ENCODE measurements at places on chromosomes 7 and 10.

DNA sequence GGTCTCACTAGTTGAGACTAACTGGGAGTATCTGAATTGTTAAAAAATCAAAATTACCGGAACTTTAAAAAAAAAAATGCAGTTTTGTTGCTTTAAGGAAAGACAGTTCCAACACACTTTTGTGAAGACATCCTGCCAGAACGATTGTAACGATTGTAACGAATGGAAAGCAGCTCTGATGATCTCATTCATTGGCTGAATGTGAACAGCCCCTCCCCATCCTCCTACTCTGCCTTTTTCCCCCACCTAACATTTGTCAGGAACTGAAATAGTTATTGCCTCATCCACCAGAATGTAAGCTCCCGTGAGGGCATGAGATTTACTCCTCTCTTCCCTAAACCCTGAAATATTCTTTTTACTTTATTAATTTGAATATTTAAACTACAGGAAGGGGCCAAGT is 23.1 kb upstream of the ZC3HAV1L start:
- peak; percentile 55 for DNase-seq

DNA sequence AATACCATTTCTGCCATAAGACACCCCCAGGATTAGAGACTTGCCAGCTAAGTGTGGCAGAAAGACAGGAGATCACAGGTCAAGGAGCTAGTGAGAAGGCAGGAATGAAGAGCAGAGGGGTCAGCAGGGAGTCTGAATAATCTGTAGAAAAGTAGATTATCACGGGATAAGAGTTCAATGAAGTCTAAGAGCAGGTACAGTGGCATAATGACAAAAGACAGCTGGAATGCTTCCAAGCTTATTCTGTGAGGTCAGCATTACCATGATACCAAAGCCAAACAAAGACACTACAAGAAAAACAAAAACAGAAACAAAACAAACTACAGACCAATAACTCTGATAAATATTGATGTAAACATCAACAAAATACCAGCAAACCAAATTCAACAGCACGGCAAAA is 20.8 kb downstream of the PILRA start:
- no peak for DNase-seq

- no peak for DNase-seq
Measured at GRCh38 chr7:151115121-151115835, 29.0 kb downstream of the AGAP3 start.

- no peak for DNase-seq
Measured at GRCh38 chr7:37483627-37484026, 35.0 kb upstream of the ELMO1 start.

DNA sequence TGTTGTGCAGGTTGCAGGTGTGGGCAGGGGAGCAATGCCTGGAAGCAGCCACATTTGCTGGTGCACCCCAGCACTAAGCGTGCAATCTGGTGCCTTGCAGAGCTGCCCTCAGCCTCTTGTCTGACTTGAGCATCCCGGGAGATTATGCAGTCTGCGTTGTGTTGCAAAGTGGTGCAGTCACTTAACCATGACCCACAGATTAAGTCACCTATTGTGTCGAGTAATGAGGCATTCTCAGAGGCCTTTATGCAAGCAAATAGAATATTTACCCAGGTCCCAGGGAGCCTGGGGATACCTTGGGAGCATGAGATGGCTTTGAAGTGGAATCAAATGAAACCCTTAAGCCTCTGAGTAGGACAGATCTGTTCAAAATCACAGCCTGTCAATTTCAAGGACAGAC is 529.0 kb downstream of the TYW1 start:
- no peak for DNase-seq

DNA sequence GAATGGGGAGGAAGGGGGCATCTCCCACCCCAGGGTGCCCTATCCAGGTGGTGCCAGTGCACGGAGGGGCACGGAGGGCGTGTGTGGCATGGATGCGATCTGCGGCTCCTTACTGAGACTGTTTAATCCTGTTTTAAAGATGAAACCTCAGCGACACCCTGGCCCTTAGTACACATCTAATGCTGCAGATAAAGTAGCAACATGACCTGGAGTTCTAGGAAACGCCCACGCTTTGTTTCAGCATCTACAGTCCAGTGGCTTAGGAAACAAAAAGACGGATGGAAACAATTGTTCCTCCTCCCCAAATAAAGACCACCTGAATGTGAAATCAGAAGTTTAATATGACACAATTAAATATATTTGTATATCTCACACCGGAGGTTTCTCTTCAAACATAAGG is 201.9 kb downstream of the DNAJB6 start:
- no peak for DNase-seq

- no peak for DNase-seq
Measured at GRCh38 chr10:82692458-82692857, 817.5 kb downstream of the NRG3 start.

DNA sequence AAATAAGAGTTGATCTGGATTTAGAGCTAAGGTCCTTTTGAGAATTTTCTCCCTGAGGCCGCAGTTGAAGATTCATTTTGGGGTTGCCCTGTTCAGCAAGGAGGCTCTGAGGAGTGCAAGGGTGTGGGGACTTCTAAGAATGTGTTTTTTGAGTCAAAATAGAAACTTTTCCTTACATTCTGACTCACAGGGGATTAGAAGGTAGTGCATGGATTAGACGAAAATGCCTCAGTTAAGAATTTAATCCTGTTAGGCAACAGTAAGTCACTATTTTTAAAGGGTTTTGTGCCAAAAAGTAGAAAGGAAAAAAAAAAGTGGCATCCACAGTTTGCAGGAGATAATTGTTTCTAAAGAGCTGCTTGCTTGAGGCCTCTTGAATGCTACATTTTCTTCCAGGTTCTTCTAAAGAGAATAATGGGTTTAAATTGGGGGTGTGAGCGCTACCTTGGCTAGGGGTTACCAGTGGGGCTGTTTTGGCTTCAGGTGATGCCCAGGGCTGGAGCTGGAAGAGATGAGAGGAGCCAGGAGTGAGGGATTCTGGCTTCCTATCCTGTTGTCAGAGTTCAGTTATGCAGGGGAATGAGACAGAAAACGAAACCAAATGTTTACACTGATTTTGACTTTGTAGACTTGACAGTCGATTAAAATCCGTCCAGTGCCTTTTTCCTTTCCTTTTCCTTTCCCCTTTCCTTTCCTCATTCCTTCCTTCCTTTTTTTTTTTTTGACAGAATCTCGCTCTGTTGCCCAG is 52.9 kb downstream of the BAMBI start:
- no peak for DNase-seq

DNA sequence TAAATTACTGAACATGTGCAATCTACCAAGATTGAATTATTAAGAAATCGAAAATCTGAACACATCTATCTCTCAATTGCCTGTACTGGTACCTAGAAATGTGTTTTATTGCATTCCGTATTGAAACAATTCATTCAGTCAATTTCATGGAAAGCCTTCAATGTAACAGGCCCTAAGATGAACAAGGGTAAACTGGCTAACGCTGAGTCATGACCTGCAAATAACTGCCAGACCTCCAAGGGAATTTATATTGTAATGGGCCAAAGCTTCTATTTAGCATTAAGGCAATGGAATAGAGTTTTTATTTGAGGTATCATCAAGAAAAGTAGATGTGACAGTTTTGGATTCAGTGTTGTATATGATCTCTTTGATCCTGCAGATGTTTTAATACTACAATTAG is 49.9 kb upstream of the CD36 start:
- no peak for DNase-seq

GRCh38 chr10:43160921-43161255 is 22.6 kb downstream of the CSGALNACT2 start:
- DNase-seq: no peak

DNA sequence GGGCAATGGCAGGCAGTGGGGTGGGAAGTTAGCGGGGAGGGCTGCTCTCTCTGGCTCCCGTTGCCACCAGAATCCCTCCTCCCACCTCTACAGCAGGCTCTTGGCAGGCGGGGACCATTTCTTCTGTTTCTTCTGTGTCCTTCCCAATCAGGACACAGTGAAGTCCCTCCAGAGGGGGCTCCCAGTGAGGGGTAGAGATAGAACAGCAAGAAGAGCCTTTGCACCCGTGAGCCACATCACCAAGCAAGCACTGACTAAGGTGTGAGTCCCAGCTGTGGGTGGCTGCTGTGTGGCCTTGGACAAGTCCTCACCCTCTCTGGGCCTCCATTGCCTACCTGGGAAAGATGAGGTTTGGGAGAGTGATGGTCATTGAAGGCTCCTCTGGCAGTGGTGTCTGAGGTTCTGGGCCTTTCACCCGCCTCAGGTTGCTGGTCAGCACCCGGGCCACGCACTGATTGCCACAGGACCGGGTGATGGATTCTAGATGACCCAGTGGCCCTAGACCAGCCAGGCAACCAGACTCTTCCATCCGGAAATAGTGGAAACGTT is 26.0 kb upstream of the PCBD1 start:
- DNase-seq: no peak

DNA sequence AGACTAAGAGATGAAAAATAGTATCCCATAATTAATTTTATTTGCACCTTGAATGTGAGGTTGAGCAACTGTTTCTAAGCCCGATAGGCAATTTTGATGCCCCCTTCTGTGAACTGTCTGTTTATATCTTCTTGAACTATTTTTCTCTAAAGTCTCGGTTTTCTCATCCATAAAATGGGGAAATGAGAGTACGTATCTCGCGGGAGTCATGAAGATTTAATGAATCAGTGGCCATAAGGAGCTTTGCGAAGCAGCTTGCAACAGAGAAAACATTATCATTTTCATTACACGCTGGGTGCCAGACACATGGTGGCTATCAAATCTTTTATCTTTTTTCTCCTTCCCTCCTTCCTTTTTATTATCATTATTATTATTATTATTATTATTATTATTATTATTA is 108.1 kb upstream of the CARD11 start:
- DNase-seq: no peak

GRCh38 chr10:13784067-13784466 is 197.3 kb downstream of the PRPF18 start:
- no peak for DNase-seq

GRCh38 chr10:17226891-17227303 is 1.1 kb upstream of the VIM start:
- DNase-seq: no peak

- no peak for DNase-seq
Measured at GRCh38 chr7:158470336-158470735, 117.3 kb downstream of the PTPRN2 start.

DNA sequence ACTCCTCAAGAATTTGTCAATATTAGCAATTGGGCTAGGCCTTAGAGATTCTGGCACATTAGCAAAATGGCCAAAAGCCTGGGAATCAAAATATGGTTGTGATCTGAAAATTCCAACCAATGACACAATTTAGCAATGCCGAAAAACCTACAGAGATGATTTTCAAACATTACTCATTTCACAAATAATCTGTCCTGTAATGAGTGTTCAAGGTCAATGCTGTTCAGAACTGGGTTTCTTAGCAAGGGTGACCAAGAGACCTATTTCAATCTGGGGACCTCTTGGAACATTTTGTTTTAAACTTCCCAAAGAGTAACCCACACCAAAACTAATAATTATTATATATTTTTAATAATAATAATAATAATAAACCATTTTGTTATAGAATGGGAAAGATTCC is 24.1 kb downstream of the ELMO1 start:
- DNase-seq: no peak

DNA sequence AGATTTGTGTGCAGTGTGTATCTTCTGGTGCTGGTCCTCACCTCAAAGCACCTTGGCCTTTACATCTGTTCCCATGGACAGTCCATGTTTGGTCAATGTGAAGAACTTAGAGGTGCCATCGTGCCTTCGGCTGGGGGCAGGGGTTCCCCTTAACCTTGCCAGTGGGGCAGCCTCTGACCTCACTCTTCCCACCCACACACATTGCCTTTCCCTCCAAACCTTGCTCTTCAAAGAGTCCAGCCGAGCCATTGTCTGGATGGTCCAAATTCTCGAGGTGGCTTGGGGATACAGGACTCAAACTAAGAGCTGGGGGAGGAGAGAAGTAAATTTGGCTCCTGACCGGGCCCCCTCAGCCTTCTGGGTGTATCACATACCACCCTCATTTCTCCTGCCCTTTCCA is 76.2 kb upstream of the HABP2 start:
- no peak for DNase-seq

DNA sequence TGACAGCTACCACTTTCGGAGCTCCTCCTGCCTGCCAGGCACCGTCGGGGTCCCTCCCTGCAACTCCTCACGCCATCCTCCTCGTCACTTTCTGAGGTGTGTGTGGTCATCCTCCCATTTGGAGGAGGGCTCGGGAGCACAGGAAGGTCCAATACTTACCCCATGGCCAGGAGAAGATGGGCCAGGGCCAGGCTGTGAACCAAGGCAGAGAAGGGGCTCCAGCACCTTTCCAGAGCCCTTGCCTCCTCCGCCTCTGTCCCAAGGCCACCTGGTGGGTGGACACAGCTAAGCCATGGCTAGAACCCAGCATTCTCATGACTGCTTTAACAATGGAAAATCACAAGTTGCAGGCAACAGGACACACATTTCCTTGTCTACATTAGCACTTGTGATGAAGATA is 215.5 kb downstream of the TCERG1L start:
- no peak for DNase-seq

DNA sequence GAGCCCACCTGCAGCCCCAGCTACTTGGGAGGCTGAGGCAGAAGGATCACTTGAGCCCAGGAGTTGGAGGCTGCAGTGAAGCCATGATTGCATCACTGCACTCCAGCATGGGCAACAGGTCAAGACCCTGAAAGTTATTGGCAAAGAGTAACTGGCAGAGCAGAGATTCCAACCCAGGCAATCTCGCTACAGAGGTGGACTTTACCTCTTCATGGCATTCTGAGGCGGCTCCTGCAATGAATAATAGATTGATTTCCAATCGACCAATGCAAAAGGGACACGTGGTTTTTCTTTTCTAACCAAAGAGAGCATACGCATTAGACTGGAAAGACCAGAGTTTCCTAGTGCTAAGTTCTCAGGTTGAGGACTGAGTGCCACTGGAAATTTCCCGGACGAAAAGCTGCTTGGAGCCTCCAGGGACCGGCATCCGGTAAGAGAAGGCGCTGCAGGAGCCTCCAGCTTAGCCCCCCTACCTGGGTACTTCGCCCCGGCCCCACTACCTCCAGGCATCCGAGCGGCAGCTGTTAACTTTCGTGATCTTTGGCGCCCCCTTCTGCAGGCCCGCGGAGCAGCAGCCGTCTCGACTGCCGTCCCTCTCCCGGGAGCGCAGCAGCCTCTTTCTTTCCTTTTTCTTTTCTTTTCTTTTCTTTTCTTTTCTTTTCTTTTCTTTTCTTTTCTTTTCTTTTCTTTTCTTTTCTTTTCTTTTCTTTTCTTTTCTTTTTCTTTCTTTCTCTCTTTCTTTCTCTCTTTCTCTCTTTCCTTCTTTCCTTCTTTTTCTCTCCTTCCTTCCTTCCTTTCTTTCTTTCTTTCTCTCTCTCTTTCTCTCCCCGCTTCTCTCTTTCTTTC is 4.1 kb downstream of the MBLAC1 start:
- DNase-seq: peak; percentile 77

DNA sequence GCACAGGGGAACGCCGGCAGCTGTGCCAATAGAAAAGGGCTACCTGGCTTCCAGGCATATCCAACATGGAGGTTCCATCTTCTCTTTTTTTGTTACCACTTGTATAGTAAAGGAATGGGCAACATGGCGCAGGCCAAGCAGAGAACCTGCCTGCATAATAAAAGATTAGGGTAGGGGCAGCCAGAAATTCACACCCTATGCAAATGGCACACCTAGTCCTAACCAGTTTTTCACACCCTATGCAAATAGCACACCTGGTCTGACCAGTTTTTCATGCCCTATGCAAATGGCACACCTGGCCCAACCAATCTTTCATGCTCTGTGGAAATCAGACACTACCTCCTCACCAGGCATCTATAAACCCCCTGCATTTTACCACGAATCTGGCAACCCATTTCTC is 369.5 kb downstream of the IPMK start:
- no peak for DNase-seq
